Putamen (tissue), 1 donor: ENCODE measurements at places on chromosomes 12 and 14.

DNA sequence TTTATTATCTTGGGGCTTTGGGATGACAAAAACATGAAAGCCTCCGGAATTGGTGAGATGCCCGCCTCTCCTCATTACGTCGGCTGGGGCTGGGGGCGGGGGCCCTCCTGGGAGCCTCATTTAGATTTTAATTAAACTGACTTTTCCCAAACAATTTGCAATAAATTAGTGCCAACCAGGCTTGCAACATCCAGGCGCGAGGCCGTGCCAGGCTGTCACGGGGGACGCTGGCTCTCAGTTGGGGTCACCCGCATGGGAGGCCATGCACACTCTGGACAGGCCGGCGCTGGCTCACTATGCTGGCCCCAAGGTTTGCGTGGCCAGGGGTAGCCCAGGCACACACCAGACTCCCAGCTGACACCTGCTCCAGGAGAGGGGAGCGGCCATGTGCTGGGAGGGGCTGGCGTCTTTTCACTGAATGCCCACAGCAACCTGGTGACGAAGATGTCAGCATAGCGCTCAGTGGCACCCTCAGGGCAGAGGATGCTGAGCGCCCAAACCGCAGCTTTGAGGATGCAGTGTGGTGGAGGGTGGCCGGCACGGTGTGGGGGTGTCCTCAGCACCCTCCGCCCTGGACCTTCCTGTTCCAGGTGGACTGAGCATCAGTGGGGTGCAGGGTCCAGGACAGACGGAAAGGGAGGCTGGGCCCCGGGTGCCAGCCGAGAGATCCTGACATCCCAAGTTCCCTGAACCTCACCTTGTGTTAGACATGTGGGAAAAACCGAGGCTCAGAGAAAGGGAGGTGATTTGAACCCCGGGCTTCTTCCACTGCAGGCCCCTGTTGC, 190.8 kb upstream of the C14orf180 start:
- no peak for DNase-seq

DNA sequence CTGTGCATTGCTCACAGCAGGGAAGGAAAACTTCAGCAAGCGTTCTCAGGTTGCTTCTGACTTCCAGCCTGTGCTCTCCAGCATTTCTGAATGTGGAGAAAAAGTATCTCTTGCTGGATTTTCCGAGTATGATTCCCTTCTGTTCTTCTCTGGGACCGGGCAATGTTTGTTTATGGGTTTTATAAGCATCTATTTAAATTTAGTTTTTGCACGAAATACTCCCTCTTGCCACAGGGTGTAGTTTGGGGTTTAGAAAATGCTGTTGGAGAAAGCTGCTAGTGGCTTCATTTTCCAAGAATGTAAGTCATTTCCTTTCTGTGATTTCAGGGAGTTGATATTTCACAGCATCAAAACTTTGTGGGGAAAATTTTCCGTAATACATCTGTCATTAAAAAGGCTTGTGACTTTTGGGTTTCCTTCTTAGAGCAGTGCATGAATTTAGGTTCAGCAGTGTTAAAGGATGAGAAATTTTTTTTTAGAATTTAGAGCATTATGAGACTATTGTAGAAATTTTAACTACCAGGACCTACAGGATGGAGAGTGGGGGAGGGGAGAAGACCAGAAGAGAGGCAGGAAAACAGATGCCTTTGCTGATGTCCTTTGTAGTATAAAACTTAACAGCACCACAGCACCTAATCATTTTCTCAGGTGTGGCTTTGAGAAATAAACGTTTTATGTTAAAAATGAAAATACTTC, 1.5 kb downstream of the FRMD6 start:
- no peak for DNase-seq

GRCh38 chr12:52156757-52157565, 34.9 kb downstream of the KRT80 start:
- DNase-seq: peak; percentile 42

- no peak for DNase-seq
These were observed 469.8 kb downstream of the FOXG1 start for GRCh38 chr14:29236401-29236800.

GRCh38 chr12:131008131-131008912, 54.6 kb downstream of the ADGRD1 start:
- DNase-seq: no peak

DNA sequence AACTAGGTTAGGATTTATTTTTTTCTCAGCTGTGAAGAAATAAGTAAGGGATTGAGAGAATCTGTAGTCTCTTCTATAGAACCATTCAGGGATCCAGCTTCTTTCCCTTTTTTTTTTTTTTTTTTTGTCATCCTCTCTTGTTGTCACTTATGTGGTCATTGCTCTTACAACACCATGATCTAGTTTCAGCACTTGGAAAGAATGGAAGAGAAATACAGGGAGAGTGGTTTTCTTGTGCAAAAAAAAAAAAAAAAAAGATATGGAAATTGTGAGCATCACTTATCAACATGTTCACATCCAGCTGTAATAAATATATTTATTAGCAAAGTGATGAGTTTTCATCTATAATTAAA, 599.3 kb downstream of the SLC6A15 start:
- no peak for DNase-seq
